Stimulated activated CD4-positive, alpha-beta T cell treated with anti-CD3 and anti-CD28 coated beads, Interleukin-1b, Interleukin-23, amount 100 ng/mL, for 48 hours (primary cell): ENCODE measurements at places on chromosomes 16 and 17.

- peak; percentile 89 for DNase-seq
Observed at GRCh38 chr16:85306071-85306792, 194.0 kb upstream of the CIBAR2 start.

- no peak for DNase-seq
Observed at GRCh38 chr16:81967358-81967757, 43.9 kb downstream of the SDR42E1 start.

GRCh38 chr17:601244-601925 lies 113.3 kb downstream of the VPS53 start:
- no peak for DNase-seq

GRCh38 chr17:37614823-37615222 lies 5.6 kb upstream of the SYNRG start:
- DNase-seq = no peak

DNA sequence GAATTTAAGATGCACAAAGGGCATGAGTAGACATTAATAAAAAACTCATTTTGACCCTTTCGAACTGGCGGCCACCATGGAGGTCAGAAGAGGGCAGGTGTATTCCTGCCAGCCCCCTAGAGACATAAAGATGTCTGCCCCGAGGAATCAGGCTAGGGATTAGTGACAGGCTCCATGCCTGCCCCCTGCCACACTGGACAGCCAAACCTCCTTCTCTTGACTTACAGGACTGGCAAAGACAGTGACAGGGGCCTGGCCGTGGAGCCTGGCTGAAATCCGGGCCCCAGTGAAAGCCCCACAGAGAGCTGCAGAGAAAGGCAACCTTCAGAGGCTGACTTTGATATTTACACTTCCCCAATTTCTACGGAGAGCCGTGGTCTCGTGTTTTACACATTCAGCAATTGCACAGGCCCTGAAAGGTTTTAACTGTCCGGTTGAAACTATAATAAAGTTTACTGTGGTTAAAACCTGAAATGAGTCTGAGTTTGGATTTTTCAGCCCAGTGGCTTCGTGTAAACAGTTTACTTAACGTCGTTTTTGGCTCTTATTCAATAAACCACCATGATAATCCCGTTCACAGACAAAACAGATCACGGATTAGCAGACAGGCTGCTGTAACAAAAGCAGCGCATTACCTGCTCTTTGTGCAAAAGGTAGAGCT lies 243.9 kb upstream of the MYOCD start:
- DNase-seq = no peak

DNA sequence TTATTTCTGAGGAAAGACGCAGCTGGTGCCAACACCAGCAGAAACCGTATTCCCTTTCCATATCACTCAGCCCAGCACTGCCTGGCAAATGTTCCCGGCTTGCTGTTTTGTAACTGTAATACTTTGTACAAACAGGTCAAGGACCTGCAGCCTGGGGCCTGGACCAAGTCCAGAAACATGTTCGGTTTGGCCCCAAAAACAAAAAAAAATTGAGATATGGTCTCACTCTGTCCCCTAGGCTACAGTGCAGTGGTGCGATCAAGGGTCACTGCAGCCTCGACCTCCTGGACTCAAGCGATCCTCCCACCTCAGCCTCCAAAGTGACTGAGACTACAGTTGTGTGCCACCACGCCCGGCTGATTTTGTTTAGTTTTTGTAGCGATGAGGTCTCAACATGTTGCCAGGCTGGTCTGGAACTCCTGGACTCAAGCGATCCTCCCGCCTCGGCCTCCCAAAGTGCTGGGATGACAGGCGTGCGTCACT lies 1.2 kb downstream of the HAGH start:
- DNase-seq = no peak

GRCh38 chr17:82753201-82753464 lies 1.3 kb downstream of the TBCD start:
- DNase-seq = no peak
